ENCODE measurements at places on chromosomes 3 and 15.

DNA sequence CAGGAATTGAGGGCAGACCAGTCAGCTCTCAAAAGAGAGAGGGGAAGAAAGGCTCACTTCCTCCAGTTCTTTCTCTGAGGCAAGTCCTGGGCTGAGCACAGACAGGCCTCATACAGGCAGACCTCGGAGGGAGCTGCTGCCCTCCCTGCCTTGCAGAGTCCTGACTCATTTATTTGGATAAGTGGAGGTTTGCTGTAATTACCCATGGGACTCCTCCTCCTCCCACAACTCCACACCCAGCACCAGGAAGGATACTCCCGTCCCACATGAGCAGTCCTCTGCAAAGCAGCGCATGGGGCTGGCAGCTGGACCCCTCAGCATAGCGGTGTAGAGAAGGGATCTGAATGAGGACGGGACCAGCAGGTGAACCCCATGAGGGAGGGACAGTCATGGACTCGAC is 13.4 kb upstream of the SCN10A start:
- no peak for DNase-seq

DNA sequence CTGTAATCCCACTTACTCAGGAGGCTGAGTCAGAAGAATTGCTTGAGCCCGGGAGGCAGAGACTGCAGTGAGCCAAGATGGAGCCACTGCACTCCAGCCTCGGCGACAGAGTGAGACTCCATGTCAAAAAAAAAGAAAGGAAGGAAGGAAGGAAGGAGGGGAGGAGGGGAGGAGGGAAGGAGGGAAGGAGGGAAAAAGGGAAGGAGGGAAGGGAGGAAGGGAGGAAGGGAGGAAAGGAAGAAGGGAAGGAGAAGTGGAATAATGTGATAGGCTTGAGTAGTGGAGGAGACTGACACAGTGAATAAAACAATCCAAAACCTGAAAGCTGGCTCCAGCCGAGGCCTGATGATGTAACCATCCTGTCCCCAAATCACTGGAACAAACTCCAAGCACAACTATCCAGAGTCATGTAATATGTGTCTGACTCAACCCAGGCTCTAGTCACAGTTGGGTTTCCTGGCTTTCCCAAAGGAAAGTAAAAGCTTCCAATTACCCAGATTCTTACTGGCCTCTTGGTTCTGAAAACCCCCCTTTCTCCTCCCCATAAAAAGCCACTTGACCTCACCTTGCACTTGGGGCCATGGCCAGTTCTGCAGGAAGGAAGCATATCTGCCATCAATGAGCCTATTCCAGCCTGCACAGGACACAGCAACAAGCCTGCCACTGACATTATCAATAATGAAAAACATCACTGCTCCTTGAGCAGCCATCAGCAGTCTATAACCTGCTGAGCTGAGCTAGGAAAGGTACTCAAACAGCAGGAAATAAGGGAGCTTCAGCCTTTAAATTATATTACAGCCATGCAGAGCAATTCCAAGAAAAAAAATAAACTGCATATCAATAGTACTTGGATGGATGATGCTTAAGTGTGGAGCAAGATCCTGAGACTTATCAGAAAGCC is 48.3 kb downstream of the MB21D2 start:
- DNase-seq: no peak

DNA sequence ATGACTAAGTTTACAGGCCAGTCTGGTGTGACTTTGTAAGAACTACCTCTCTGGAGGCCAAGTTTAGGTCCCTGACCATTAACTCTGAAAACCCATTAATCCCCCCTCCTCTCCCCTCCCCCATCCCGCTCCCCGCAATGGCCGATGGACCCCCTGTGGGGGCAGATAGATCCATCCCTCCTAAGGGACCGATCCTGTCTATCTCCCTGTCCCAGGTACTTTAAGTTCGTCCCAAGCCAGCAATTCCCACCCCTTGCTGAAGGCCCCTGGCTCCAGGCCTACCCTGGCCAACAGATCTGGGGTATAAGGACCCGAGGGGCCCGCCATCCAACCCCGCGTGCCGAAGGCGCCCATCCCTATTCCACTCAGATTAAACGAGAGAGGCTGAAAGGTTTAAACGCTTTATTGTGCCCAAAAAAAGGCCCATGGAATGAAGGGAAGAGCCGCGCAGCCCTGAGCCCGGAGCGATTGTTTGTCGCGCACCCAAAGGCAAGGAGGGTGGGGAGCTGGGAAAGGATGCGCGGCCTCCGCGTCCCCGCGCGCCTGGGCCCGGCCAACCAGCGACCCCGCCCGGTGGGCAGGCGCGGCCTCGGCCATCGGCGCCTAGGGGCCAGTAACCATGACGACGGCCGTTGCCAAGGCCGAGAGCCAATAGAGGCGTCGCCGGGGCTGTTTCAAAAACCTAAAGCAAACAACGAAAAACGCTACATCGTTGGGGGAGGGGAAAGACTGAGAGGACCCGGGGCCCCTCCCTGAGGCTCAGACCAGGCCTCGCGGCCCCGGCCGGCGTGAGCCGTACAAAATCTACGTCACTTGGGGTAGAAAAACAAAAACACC is 35.9 kb downstream of the HMCES start:
- DNase-seq: peak; percentile 63

DNA sequence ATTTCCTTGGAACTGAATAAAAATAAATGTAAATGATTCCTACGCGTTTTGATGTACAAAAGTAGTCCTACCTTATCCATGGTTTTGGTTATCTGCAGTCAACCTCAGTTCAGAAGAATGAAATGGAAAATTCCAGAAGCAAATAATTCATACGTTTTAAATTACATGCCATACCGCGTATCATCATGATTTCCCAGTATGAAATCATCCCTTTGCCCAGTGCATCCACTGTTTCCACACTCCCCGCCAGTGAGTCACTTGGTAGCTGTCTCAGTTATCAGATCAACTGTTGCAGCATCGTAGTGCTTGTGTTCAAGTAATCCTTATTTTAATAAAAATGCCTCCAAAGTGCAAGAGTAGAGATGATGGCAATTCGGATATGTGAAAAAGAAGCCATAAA is 9.1 kb upstream of the MFSD1 start:
- no peak for DNase-seq

GRCh38 chr15:63274427-63274826 is 3.0 kb upstream of the APH1B start:
- DNase-seq: no peak

DNA sequence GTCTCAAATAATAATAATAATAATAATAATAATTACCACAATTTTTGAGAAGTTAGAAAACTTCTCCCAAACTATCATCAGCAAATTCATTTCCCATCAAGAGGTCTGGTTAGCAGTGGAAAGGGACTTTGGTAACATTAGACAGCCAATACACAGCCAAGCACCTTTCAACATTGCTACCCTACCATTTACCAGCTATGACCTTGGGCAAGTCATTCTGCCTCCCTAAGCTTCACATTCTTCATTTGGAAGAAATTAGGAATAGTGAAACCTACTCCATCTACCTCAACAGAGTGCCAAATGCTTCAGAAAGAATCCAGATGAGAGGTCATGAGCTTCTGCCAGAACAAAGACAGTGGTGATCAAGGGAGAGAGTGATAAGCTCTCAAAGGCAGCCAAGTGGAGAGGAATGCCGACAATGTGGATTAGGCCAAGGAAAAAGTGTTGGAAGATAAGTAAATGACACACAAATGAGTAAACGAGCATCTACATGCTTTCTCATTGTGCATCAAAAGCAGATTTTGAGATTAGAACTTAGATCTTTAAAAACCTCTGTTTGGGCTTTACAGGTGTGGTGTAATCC is 42.9 kb upstream of the LPP start:
- DNase-seq: no peak

DNA sequence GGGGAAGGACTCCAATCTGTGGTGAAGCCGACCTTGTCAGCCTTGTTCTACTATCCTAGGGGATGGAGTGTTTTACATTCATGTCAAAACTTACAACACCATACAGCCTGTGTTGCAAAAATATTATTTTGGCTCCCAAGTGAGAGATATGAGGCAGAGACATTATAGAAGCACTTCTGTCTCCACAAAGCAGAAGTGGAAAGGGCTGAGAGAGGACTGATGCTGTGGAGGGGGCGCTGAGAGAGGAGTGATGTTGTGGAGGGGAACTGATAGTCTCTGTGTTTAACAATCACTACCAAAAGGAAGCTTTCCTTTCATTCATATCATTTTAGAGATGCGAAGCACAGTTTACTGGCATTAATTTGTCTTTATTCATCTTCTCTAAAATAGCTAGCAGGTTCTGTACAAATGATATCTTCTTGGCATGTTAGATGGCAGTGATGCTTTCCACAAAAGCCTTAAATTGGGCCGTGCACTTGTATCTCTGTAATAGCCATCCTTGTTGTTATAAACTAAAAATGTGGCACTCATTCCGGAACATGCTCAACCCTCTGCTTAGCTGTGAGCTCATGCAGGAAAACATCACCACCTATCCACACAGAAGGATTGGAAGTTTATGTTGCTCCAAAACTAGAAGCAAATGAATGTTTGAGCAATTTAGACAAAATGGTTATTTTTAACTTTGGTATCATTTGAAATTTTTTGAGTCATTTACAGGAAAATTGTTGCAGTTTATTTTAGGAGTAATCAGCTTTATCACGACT is 134.6 kb upstream of the TP63 start:
- no peak for DNase-seq

DNA sequence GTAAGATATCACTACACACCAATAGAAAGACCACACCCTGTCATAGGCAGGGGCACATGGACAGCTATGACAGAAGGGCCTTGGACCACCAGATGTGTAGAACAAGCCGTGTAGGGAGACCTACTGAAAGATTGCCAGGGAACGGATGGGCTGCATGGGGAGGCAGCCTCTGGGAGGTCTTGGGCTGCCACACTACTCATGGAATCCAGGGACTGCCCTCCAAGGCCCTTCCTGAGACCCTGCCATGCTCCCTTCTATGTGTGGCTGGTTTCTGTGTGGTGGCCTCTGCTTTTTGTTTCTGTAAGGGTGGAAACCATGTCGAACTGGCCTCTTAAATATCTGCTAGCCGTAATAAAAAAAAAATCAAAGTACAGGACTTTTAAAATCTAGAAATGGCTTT is 86.9 kb downstream of the OCA2 start:
- DNase-seq: no peak

DNA sequence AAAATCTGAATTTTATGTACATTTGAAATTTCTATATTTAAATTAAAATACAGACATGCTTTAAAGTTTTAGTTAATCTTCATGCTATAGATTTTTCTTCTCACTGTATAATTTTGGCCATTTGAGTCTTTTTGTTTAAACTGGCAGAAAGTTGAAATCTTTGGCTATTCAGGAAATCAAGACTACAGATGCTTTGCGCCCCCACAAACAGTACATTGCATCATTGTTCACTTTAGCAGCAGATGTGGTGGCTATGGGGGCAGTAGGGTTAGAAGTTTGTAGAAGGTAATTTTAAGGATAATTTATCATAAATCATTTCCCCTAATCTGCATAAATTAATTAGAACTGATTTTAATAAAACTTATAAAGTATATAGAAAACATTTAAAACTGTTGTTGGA is 20.9 kb downstream of the SPPL2A start:
- DNase-seq: no peak

GRCh38 chr3:126908752-126909275 is 74.1 kb upstream of the PLXNA1 start:
- DNase-seq: no peak

DNA sequence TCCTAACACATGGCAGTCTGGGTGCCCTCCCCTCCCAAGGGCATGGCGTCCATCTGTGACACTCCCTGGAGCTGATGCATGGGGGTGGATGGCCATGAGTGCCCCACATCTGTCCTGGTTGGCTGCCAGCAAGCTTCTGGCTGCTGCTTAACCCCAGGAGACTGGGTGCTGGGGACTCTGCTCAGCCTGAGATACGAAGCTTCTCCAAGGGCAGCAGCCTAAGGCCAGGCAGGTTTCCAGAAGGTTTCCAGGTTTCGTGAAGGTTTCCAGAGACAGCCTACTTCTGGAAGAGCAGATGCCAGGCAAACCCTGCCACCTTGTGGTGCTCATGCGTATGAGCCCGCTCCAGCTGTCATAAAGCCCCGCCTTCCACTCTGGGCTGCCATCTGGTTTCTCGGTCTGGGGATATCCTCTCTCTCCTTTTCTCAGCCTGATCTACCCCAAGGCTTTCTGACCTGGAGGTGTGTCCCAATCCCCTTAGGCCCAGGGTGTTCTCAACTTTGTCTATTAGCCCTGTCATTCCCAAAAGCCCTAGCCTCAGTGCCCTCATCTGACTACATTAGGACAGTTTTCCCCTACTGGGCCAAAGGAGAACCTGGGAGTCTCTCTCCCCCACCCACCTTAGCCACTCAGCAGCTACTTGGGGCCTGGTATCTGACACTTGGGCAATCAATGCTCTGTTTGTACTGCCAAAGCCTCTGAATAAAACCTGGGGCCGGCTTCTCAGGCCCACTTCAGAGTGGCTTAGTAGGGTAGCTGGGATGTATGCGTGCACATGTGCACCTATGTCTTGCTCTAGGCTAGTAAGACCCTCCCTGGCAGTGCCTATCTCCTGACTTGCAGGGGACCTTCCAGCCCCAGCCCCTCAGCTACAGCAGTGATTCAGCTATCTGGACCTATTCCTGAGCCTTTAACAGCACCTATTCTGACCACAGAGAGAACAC is 12.0 kb downstream of the MRPL46 start:
- DNase-seq: no peak

- no peak for DNase-seq
These were observed 320.9 kb upstream of the CTDSPL start for GRCh38 chr3:37540786-37541185.

DNA sequence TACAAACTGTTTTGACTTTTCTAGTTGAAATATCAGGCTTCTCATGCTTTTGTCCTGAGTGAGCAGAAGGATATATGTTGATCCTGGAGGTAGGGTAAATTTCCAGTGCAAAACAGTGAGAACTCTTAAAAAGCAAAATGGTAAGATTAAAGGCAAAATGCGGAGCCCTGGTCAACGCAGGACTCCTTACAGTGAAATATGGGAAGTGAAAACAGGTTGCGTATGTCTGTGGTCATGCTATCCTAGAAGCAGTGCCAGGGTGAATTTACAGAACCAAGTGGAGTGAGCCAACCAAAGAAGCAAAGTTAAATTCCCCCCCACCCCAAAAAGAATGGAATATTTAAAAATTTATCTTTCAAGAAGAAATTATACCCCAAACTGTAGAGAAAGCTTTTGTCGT is 256.4 kb downstream of the NR2F2 start:
- peak; percentile 85 for DNase-seq

GRCh38 chr3:52704611-52705437 is 767 bp downstream of the GLT8D1 start:
- DNase-seq: no peak
